Stimulated activated CD4-positive, alpha-beta T cell treated with anti-CD3 and anti-CD28 coated beads, Interleukin-1b, Interleukin-23, amount 100 ng/mL, for 1 hour (primary cell): ENCODE measurements at places on chromosomes 6 and 20.

DNA sequence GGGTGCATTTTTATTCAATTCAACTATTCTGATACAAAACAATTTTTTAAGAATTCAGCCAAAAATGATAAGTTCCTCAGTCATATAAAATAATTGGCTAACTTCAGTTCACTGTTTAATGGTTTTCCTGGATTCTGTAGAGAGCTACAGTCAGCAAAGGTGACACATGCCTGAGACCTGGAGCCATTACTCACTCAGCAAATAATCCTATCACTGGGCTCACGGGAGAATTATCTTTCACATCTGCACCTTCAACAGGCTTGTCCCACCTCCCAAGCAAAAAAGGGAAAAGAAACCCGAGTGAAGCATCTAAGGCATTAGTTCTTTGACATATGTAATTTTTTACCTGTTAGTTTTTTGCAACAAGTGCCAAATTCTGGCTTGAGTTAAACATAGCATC is 34.9 kb upstream of the FOXA2 start:
- no peak for DNase-seq

DNA sequence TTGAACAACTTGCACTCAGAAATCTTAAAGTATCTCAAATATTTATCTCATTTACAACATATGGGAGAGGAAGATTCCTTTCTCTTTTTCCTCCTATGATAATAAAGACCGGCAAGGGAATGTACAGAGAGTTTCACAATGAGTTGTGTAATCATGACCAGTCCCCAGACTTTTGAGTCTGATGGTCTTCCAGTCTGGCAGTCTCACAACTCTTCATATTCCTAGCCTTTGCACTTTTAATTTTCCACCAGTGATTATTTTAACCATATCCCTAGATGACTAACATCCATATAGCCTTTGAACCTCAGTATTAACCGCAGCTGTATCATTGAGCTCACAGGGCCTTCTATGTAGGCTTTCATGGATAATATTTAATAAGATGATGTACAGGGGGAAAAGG is 278.5 kb downstream of the KHDC1L start:
- DNase-seq: no peak

DNA sequence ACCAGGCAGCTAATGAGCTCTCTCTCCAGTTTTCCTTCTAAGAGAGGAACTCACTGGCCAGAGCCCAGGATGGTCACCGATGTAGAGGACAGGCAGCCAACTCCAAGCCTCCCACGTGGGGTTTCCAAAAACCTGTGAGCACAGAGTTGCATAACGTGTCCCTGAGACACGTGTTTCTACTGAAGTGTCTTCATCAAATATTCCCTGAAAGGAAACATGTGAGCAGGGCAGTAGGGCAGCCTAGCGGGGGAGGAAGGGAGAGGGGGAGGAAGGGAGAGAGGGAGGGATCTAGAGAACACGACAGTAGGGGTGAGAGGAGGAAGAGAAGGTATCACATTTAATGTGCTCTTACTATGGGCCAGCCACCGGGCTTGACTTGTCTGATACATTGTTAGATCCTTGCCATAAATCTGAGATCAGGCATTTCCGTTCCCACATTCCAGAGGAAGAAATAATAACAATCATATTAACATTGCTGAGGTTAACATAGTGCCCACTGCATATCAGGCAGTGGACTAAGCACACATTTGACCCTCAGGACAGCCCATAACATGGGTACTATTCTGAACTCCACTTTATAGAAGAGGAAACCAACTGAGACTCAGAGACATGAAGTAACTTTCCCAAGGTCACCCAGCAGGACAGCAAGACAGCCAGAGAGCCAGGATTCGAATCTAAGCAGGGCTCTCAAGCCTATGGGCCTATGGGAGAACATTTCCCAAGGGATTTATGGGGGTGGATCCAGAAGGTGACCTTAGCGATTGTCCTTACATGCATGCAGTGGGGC is 4.5 kb upstream of the SYS1 start:
- no peak for DNase-seq

DNA sequence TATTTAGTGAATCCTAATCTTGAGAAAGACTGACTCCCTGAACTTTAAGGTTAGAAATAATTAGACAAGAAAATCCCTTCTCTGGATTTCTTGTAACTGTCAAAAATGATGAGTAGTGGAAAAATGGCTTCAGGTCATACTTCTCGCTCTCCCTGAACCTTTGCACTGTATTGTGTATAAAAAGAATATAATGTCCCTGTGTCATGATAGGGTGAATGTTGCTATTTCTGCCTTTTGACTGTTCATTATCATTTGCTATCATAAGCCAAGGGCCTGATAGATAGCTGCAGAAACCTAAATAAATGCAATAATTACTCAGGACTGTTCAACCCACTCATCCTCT is 39.3 kb downstream of the ALDH8A1 start:
- no peak for DNase-seq

- DNase-seq: no peak
Observed at GRCh38 chr6:129239825-129240491, 357.0 kb downstream of the LAMA2 start.

DNA sequence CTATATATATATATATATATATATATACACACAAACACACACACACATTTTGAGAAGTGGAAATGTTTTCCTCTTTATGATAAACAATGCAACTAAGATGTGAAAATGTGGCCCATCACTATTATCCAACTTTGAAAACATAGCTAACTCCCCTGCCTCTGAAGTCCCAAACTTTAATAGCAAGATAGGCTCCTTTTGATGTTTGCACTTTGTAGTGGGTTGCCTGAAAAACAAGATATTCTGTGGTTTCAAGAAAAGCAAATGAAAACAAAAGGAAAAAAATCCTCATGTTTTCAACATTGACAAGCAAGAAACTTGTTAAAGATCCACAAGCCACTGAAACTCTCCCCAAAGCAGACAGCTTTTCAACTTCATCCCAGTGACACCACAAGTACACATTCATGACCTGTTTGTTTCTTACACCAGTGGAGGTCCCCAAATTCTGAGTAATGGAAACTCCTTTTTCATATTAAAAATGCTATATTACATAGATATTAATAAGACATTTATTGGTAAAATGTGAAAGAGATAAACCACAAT is 90.0 kb downstream of the IPCEF1 start:
- DNase-seq: no peak

DNA sequence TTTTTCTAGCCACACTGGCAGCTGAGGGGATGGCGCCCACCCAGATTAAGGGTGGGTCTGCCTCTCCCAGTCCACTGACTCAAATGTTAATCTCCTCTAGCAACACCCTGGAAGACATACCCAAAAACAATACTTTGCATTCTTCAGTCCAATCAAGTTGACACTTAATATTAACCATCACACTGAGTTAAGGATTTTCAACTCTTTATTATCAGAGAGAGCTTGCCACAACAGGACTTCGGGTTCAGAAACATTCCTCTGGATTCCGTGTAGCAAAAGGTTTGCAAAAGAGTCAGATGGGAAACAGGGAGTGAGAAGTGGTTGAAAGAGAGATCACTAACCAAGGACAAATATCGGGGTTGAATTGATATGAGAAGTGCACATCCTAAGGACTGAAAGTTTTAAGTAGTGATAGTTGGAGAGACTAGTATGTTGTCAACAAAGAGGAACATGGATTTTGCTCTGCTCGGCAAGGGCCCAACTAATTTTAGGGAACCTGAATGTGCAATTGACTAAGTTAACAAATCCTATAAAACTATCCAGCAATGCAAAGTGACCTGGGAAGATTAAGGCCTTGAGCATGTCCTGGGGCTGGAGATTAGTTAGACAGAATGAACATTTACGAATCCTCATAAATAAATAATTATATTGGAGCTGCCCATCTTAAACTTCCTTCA is 137.0 kb upstream of the TENT5A start:
- no peak for DNase-seq

GRCh38 chr6:111492499-111492898 is 9.5 kb upstream of the REV3L start:
- no peak for DNase-seq

- no peak for DNase-seq
Observed at GRCh38 chr6:79993911-79994309, 10.5 kb upstream of the TTK start.

DNA sequence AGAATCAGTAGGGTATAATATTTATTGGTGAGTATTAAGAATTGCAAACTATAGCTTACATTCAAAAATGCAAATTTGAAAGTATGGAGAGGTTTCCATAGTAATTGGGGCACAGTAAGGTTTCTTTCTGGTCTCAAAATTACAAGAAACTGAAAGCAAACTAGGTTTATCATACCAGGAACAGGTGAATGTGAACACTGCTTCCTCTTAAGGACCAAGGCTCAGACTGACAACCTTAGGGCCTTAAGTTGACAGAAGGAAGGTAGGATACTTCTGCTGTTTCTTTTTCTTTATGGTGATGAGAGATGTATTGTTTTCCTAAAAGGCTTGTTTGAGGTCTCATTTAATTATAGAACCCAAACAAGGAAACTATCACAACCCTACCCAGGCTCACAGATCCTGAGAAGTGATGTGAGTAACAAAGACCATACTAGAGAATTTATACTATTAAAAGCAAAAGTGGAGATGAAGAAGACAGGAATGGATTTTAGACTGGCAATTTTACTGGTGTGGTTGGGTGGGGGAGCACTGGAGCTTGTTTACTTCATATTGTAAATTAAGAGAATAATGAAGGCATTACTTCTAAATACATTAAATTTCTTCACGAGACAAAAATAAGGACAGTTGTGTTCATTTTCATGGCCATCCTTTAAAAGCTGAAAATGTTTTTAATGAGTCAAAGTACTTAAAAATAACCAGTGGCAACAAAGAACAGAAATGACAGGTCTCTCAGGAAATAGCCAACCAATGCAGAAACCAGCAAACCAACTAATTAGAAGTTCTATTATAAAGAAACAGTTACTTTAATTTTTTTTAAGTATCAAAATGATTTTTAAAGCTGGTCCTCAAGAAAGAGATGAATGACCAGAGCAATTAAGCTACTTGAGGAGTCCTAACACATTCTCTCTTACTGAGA is 21.3 kb downstream of the STAU1 start:
- no peak for DNase-seq
